HFFc6 (cell line): ENCODE measurements at places on chromosomes 4 and X. TPM values are rescaled to one million over a fixed set of nuclear protein-coding genes. Genes with fewer than 3 reads are reported as not detected.

Gene ZNF157
- total RNA-seq: not detected in 2 replicates

- no peak for DNase-seq
- H3K27ac ChIP-seq: no peak overlapping the region
- H3K4me3 ChIP-seq: no peak overlapping the region
Observed at GRCh38 chrX:39811376-39811775, 286.4 kb downstream of the BCOR start.

- no peak for DNase-seq
- peaks cover 5% of the 10 kb centered on the region for H3K27me3 ChIP-seq
- H3K4me1 ChIP-seq: no peaks in the 10 kb centered on the region
- H3K36me3 ChIP-seq: no peaks in the 10 kb centered on the region
- no peak overlapping the region for H3K27ac ChIP-seq
- H3K4me3 ChIP-seq: no peak overlapping the region
Observed at GRCh38 chrX:44060221-44060620, 87.0 kb upstream of the NDP start.

DNA sequence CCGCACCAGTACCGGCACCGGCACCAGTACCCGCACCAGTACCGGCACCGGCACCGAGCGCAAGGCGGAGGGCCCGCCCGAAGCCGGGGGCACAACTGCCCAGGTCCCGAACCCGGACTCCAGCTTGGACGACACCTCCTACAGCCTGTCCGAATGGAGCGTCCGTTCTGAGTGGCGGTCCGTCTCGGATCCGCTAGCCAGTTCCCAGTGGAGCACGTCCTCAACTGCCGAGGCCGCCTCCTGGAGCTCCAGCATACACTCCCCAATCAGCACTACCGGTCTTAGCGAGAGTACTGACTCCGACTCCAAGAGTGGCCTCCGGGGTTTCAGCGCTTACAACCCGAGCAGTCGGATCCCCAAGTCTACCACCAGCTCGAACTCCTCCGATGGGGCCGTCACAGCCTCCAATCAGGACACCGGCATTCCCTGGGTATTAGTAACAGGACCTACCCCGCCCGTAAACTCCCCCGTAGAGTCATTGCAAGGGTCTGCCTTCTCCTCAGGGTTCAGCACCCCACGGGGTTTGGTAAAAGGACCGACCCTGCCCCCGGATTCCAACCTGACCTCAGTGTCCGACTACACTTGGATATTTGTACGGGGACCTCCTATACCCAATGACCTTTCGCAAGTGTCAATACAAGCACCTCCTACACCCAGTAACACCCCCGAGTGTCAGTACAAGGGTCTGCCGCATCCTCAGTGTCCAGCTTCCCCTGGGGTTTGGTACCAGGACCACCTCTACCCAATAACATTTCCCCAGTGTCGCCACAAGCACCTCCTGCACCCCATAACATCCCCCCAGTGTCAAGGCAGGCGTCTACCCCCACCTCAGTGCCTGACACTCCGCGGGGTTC, 721 bp upstream of the MAOA start:
- H3K4me3 ChIP-seq: no peak overlapping the region; the same call in 1 of the 2 replicates
- H3K27ac ChIP-seq: no peak overlapping the region
- H3K4me1 ChIP-seq: no peaks in the 10 kb centered on the region
- no peak for DNase-seq

DNA sequence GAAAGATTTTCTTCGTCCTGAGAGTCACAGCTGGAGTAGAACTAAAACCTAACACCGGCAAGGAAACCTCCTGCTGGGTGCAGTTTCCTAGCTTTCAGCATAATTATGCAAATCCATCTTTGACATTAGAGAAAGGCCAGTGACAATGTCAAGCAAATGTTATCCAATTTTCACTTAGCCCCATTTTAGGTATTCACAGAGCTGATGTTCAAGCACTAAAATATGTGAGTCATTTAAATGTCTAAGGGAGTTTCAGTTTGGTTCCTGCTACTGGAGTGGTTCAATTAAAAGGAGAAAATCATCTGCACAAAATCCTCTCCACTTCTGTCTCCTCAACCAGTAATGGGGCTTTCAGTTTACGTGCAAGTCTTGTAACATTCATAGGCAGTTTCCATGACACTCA, 37.1 kb upstream of the AMOT start:
- no peaks in the 10 kb centered on the region for H3K27me3 ChIP-seq
- H3K27ac ChIP-seq: no peak overlapping the region
- no peaks in the 10 kb centered on the region for H3K36me3 ChIP-seq
- no peaks in the 10 kb centered on the region for H3K4me1 ChIP-seq
- DNase-seq: no peak

Gene SULT1B1
- total RNA-seq: 0.05 TPM in 1 of 2 replicates, not detected in the other

GRCh38 chr4:709348-709747, 3.7 kb downstream of the PCGF3 start:
- peaks cover 23% of the 10 kb centered on the region for H3K36me3 ChIP-seq
- H3K27me3 ChIP-seq: no peaks in the 10 kb centered on the region
- no peak for DNase-seq
- H3K27ac ChIP-seq: no peak overlapping the region
- peaks cover 12% of the 10 kb centered on the region for H3K4me1 ChIP-seq

GRCh38 chrX:41043196-41043595, 42.0 kb upstream of the USP9X start:
- no peak overlapping the region for H3K27ac ChIP-seq
- H3K4me1 ChIP-seq: peaks cover 14% of the 10 kb centered on the region
- no peaks in the 10 kb centered on the region for H3K27me3 ChIP-seq
- H3K36me3 ChIP-seq: no peaks in the 10 kb centered on the region

- H3K36me3 ChIP-seq: no peaks in the 10 kb centered on the region
- no peak overlapping the region for H3K27ac ChIP-seq
- H3K4me3 ChIP-seq: no peak overlapping the region
- H3K27me3 ChIP-seq: no peaks in the 10 kb centered on the region
Observed at GRCh38 chrX:31445542-31445941, 373.7 kb upstream of the FTHL17 start.

- H3K36me3 ChIP-seq: no peaks in the 10 kb centered on the region
- H3K27ac ChIP-seq: no peak overlapping the region
- DNase-seq: no peak
- no peaks in the 10 kb centered on the region for H3K4me1 ChIP-seq
- H3K4me3 ChIP-seq: no peak overlapping the region
Observed at GRCh38 chrX:1673337-1673736, 58.5 kb downstream of the ASMT start.

GRCh38 chrX:138150709-138151108, 560.8 kb downstream of the FGF13 start:
- no peak overlapping the region for H3K4me3 ChIP-seq
- no peaks in the 10 kb centered on the region for H3K36me3 ChIP-seq
- H3K27me3 ChIP-seq: no peaks in the 10 kb centered on the region
- no peaks in the 10 kb centered on the region for H3K4me1 ChIP-seq
- no peak overlapping the region for H3K27ac ChIP-seq

DNA sequence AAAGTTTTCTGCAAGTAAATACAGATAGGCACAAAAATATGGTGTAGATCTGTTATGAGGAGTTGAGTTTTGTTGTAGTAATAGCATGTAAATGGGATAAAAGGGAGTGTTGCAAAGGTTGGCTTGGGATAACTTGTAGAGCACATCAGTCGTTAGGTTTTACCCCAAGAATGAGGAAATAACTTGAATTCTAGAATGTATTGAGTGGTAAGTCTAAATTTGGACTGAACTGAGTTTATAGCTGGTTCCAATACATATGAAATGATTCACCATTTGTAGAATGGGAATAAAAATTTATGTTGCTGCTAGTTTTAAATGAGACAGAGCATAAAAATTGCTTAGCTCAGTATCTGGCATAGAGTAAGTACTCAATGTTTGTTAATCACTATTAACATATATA, 719.2 kb downstream of the FSTL5 start:
- H3K4me1 ChIP-seq: no peaks in the 10 kb centered on the region
- H3K27me3 ChIP-seq: no peaks in the 10 kb centered on the region
- no peak overlapping the region for H3K27ac ChIP-seq

GRCh38 chrX:78753571-78753970, 6.1 kb downstream of the LPAR4 start:
- no peaks in the 10 kb centered on the region for H3K36me3 ChIP-seq
- no peaks in the 10 kb centered on the region for H3K27me3 ChIP-seq
- no peak overlapping the region for H3K27ac ChIP-seq
- DNase-seq: no peak

Gene ARR3
- total RNA-seq: not detected in 3 replicates

DNA sequence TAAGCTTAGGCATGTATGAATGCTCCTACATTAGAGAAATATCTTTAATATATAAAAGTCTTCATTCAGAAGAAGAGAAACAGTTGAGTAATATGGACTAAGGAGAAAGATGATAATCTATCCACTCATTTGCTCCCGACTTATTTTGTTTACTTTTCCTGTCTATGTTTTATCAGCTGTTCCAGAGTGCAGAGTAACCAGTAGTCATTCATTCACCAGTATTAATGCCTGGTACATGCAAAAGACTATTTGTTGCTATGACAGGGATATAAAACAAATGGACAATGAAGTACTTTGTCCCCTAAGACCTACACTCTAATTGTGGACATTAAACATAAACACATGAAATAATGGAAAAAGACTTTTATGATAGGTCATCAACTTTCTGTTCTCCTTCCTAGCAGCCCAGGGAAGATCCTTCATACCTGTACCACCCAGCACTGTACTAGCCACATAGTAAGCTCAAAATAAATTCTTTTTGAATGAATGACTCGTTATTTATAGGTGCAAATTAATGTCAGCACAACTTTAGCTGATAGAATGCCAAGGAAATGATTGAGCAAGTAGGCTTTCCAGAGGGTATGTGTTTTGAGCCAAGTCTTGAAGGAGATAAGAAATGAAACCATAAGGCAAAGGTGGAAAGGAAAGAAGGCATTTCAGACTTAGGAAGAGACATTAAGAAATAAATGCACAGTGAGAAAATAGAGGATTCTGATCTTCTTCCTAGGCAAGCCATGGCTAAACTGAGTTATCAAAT, 45.0 kb upstream of the IL13RA1 start:
- H3K4me3 ChIP-seq: no peak overlapping the region
- H3K27ac ChIP-seq: no peak overlapping the region
- no peaks in the 10 kb centered on the region for H3K36me3 ChIP-seq

Gene GABRG1
- total RNA-seq: not detected in 3 replicates

- DNase-seq: peak; percentile 97
- H3K4me1 ChIP-seq: peaks cover 92% of the 10 kb centered on the region
- peak overlapping the region; percentile 91 for H3K27ac ChIP-seq
- peaks cover 3% of the 10 kb centered on the region; the same call in 1 of the 2 replicates for H3K27me3 ChIP-seq
Observed at GRCh38 chr4:168634276-168634802, 137.5 kb downstream of the PALLD start.

- H3K27me3 ChIP-seq: peaks cover 9% of the 10 kb centered on the region
- DNase-seq: no peak
- H3K36me3 ChIP-seq: no peaks in the 10 kb centered on the region
- no peak overlapping the region for H3K4me3 ChIP-seq
Observed at GRCh38 chrX:40570346-40571093, 10.2 kb upstream of the ATP6AP2 start.

DNA sequence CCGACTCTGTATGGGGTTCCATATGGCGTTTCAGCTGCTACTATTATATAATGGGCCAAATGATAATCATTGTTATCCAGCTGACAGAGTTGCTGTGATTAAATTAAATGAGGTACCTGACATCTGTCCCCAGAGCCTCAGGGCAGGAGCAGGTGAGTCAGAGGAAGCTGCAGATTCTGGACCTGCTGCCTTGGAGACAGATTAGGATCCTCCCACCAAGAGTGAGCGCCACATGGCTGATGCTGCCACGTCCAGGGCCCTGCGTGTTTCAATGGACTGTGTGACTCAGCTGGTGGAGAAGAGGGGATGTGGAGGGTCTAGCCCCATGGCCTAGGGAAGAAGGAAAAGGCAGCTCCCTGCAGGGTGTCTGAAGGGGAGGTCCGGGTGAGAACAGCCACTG, 28.3 kb upstream of the UXT start:
- no peaks in the 10 kb centered on the region for H3K4me1 ChIP-seq
- no peaks in the 10 kb centered on the region for H3K36me3 ChIP-seq
- no peak overlapping the region for H3K4me3 ChIP-seq
- H3K27me3 ChIP-seq: peaks cover 4% of the 10 kb centered on the region
- H3K27ac ChIP-seq: no peak overlapping the region

GRCh38 chr4:119525771-119526712, 102.6 kb downstream of the PDE5A start:
- H3K4me3 ChIP-seq: peak overlapping the region; percentile 54
- peak; percentile 31 for DNase-seq
- peaks cover 75% of the 10 kb centered on the region for H3K4me1 ChIP-seq
- H3K36me3 ChIP-seq: peaks cover 24% of the 10 kb centered on the region
- peak overlapping the region; percentile 88 for H3K27ac ChIP-seq
- no peaks in the 10 kb centered on the region for H3K27me3 ChIP-seq

DNA sequence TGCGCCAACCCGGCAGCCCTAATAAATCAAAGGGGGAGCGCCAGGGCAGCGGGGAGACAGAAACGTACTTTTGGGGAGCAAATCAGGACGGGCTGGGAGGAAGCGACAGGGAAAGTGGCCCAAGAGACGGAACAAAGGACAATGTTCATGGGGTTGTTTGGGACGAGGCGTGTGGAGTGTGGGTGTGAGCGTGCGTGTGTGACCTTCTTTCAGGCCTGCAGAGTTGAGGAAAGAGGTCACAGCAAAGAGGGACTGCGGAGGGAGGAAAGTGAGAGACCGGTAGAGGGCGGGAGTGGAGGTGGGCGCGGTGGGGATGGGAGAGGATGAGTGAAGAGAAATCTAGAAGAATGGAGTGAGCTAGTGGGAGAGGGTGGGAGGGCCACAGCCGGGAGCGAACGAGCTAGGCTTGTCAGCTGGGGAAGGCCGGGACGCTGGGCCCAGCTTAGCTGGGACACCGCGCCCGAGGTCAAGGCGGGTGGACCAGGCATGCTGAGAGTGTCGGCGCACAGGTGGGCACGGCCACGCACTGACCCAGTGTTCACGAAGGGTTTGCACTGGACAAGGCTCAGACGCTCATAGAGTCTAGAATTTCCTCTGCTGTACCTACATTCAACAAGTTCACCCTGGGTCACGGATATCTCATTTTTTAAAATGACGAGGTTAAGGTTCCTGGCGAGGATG, 14.7 kb upstream of the PITX2 start:
- H3K36me3 ChIP-seq: peaks cover 40% of the 10 kb centered on the region
- peaks cover 46% of the 10 kb centered on the region for H3K4me1 ChIP-seq
- H3K27ac ChIP-seq: peak overlapping the region; percentile 69
- DNase-seq: no peak

DNA sequence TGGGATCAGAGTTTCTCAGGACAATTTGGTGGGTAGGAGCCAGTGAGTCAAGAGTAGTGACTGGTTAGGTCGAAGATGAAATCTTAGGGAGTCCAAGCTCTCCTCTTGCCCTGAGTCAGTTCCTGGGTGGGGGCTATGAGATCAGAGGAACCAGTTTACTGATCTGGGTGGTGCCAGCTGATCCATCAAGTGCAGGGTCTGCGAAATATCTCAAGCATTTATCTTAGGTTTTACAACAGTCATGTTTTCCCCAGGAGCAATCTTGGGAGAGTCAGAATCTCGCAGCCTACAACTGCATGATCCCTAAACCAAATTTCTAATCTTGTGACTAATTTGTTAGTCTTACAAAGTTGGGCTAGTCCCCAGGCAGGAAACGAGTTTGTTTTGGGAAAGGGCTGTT, 1833.2 kb upstream of the PCDH7 start:
- H3K36me3 ChIP-seq: 0 out of 2 replicates have a peak, but pooled peaks cover under 1% of the 10 kb centered on the region
- H3K27me3 ChIP-seq: no peaks in the 10 kb centered on the region
- H3K27ac ChIP-seq: peak overlapping the region; percentile 92
- peak; percentile 73 for DNase-seq
- peaks cover 72% of the 10 kb centered on the region for H3K4me1 ChIP-seq

GRCh38 chr4:139972305-139972704, 181.7 kb downstream of the MAML3 start:
- no peak overlapping the region for H3K27ac ChIP-seq
- H3K4me1 ChIP-seq: peaks cover 10% of the 10 kb centered on the region
- no peak for DNase-seq
- H3K36me3 ChIP-seq: no peaks in the 10 kb centered on the region
- H3K4me3 ChIP-seq: no peak overlapping the region

Gene TIMM17B
- 58.9 to 73.2 TPM (median 63.2 TPM) in 3 replicates for total RNA-seq
